Pancreas (tissue), 10 donors: ENCODE measurements at places on chromosomes 12 and 14. TPM values are rescaled to one million over a fixed set of nuclear protein-coding genes. Genes with fewer than 3 reads are reported as not detected.

Gene SLCO1C1
- 0.28 TPM for total RNA-seq

GRCh38 chr14:59638885-59639284 lies 62.3 kb upstream of the CCDC175 start:
- no peaks in the 10 kb centered on the region for H3K27me3 ChIP-seq
- no peak overlapping the region for H3K4me3 ChIP-seq
- no peak for DNase-seq

GRCh38 chr12:60421741-60422140 lies 825.9 kb downstream of the SLC16A7 start:
- H3K27me3 ChIP-seq, result no peaks in the 10 kb centered on the region
- no peak overlapping the region for H3K27ac ChIP-seq
- no peaks in the 10 kb centered on the region for H3K36me3 ChIP-seq
- no peak for DNase-seq

DNA sequence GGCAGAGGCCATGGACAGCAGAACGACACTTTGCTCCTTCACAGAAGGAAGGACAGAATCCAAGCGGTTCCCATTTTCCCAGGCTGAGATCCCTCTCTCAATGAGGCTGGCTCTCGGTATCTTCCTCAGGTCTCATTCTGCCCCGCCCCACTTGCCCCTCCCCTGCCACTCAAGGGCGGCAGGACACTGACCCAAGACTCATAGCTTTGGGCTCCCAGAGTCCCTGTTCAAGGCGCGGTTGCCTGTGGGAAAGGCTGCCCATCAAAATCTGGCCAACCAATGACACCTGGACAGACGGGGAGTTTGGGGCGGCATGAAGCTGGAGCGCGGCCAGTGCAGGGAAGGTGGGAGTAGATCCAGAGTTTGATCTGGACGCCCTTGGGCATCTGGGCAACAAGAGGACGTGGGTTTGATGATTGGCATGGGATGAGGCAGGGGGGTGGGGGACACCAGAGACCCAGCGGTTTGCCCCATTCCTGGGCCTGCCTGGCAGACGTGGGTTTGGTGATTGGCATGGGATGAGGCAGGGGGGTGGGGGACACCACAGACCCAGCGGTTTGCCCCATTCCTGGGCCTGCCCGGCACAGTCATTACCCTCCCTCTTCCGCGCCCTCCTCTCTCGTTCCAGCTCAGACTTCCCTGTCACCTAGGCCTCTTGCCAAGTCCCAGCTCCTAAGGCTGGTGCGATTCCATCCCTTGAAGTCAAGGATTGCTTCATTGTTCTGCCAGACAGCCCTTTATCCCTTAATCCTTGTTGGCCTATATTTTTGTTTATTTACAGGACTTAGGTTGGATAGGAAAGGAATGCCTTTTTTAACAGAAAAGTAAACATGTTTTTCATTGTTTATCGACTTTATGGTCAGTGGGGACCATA lies 92.1 kb downstream of the NINJ2 start:
- peak; percentile 60 for DNase-seq
- H3K4me3 ChIP-seq, result peak overlapping the region; percentile 29
- H3K36me3 ChIP-seq, result no peaks in the 10 kb centered on the region
- H3K4me1 ChIP-seq, result no peaks in the 10 kb centered on the region
- H3K27ac ChIP-seq, result peak overlapping the region; percentile 72
- H3K27me3 ChIP-seq, result no peaks in the 10 kb centered on the region

GRCh38 chr14:24058951-24059475 lies 7.2 kb downstream of the CARMIL3 start:
- H3K36me3 ChIP-seq, result no peaks in the 10 kb centered on the region
- H3K4me3 ChIP-seq, result no peak overlapping the region
- DNase-seq, result no peak
- H3K27me3 ChIP-seq, result no peaks in the 10 kb centered on the region
- peaks cover 9% of the 10 kb centered on the region for H3K4me1 ChIP-seq

Gene KMT2D
- total RNA-seq, result 37.0 TPM

GRCh38 chr12:69666798-69667197 lies 32.3 kb downstream of the BEST3 start:
- no peak overlapping the region for H3K27ac ChIP-seq
- no peaks in the 10 kb centered on the region for H3K36me3 ChIP-seq
- DNase-seq, result no peak

- DNase-seq, result no peak
- H3K4me3 ChIP-seq, result no peak overlapping the region
- H3K36me3 ChIP-seq, result no peaks in the 10 kb centered on the region
- H3K27me3 ChIP-seq, result no peaks in the 10 kb centered on the region
- H3K4me1 ChIP-seq, result no peaks in the 10 kb centered on the region
These were observed 32.7 kb downstream of the MED6 start for GRCh38 chr14:70567791-70568190.

Gene RAD9B
- 0.25 TPM for total RNA-seq

GRCh38 chr12:110307372-110307771 lies 26.3 kb downstream of the ATP2A2 start:
- H3K27me3 ChIP-seq, result no peaks in the 10 kb centered on the region
- DNase-seq, result no peak
- peaks cover 20% of the 10 kb centered on the region for H3K4me1 ChIP-seq
- no peak overlapping the region for H3K27ac ChIP-seq

DNA sequence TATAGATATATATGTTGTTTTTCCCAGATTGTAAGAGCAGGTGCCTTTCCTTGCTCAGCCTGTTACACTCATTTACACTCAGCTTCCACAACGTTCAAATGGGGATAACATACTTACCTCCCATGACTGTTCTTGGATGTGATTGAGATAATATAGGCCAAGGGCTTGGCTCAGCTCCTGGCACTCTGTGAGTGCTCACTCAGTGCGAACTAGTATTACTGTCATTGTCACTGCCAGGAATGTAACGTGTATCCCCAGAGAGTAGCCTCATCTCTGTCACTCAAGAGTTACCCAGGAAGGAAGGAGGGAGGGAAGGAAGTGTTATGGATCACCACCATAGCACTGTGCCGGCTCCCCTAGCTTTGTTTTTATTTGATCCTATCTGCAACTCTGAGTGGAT lies 307.9 kb downstream of the PDZRN4 start:
- H3K36me3 ChIP-seq, result no peaks in the 10 kb centered on the region
- no peak overlapping the region for H3K4me3 ChIP-seq
- no peaks in the 10 kb centered on the region for H3K27me3 ChIP-seq
- no peak overlapping the region for H3K27ac ChIP-seq
- DNase-seq, result no peak

Gene METAP2
- 29.8 TPM for total RNA-seq
